Mucosa of gallbladder (tissue), 1 donor: ENCODE measurements at places on chromosomes 16 and 17. TPM values are rescaled to one million over a fixed set of nuclear protein-coding genes. Genes with fewer than 3 reads are reported as not detected.
A peak's percentile ranks its signal among the peaks of the same experiment; 100 is the strongest.

DNA sequence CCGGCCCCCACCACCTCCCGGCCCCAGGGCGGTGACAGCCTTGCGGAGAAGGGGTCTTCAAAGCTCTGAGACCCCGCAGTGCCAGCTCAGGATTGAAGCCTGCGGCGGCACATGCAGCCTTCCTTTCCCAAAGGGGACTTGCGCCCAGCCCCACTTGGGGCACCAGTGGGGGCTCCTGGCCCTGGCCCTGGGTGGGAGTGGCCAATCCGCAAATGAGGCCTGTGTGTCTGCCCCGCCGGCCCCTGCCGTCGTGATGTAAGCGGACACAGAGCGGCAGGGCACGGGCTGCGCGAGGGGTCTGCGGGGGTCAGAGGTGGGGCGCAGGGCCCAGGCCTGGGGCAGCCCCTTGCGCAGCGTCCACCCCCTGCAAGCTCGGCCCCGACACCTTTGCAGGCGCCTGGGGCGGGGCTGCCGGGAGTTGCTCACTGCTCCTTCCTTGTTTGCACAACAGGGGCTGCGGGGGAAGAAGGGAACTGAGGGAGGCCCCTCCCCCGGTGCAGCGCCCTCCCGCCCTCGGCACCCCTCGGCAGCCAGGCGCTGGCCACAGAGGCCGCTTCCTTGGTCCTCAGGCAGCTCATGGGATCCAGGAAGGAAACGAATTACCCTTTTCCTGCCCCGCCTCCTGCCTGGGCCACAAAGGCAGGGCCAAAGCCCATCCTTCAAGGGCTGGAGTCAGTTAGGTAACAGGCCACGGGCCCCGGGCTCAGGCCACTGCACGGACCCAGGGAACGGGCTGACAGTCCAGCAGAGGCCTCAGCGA, 2.9 kb downstream of the SLC16A3 start:
- peak; percentile 77 for DNase-seq

DNA sequence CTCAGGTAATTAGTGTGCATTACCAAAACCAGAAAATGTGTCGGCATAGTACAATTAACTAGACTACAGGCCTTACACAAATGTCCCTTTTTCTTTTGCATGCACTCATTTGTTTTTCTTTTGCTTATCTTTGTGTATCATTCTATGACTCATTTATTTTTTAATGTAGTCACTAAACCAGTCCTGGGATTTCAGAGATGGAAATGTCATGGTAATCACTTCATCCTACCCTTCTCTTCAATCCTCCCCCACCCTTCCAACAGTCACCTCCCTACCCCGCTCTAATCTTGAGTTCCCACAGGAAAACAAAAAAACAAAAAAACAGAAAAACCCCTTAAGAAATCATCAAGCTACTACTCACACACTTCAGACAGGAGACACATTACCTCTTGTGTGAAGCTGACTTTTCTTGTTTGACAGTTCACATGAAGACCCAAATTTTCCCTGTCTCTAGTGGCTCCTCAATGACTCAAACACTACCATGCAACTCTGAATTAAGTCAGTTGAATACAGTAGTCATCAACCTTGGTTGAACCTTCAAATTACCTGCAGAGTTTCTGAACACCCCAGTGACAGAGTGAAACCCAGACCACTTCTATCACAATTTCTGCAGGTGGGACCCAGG, 242.4 kb upstream of the SALL1 start:
- no peak for DNase-seq

CD300H gene
- not detected for total RNA-seq

- no peak for DNase-seq
Measured at GRCh38 chr17:83032781-83033180, 46.6 kb upstream of the METRNL start.

DNA sequence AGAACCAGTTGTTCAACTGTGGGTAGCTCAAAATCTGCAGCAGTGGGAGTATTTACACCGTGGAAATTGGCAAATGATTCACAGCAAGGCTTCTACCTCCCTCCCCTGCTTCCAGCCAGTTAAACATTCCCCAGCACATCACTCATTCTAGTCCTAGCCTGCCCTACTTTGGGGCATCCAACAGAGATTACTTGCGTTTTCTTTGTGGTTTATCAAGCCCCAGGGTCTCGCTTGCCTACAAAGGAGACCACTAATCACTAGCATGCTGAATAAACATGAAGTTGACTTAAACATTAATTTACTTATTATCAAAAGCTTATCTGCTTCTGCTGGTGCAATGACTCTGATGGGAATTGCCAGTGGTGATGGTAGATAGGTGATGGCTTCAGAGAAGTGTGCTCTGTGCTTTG, 94.5 kb downstream of the MARF1 start:
- no peak for DNase-seq

DNA sequence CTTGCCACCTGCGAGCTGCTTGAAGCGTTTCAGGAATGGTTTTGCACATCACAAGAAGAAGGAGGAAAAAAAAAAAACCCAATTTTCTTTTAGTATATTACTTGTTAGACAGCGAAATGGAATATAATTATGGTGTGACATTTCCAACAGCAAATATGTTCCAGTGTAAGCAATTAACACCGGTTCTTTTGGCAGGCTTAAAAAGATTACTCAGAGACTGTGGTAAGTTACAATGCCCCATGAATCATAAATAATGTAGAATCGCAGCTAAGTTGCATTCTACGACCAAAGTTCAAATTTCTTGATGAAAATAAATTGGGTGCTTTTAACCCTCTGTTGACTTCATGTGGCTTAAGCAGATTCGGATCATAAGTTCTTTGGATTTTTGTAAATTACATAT, 245.2 kb downstream of the XYLT1 start:
- no peak for DNase-seq

- DNase-seq, result no peak
Measured at GRCh38 chr16:75676909-75677308, at the start of gene CPHXL2. Gene CPHXL2 (minus strand): TSS chr16:75677009. CDS start chr16:75676999, 10 bp downstream.

- no peak for DNase-seq
Measured at GRCh38 chr16:78057803-78058564, 35.6 kb downstream of the CLEC3A start.

KRTAP9-2 gene
- total RNA-seq, result not detected

- DNase-seq, result no peak
Measured at GRCh38 chr17:55959756-55960155, 193.5 kb upstream of the ANKFN1 start.

GRCh38 chr17:73067075-73067474, 25.4 kb downstream of the SLC39A11 start:
- DNase-seq, result no peak

KRTAP4-4 gene
- total RNA-seq, result not detected

SLC47A1 gene
- 15.4 TPM for total RNA-seq

DNA sequence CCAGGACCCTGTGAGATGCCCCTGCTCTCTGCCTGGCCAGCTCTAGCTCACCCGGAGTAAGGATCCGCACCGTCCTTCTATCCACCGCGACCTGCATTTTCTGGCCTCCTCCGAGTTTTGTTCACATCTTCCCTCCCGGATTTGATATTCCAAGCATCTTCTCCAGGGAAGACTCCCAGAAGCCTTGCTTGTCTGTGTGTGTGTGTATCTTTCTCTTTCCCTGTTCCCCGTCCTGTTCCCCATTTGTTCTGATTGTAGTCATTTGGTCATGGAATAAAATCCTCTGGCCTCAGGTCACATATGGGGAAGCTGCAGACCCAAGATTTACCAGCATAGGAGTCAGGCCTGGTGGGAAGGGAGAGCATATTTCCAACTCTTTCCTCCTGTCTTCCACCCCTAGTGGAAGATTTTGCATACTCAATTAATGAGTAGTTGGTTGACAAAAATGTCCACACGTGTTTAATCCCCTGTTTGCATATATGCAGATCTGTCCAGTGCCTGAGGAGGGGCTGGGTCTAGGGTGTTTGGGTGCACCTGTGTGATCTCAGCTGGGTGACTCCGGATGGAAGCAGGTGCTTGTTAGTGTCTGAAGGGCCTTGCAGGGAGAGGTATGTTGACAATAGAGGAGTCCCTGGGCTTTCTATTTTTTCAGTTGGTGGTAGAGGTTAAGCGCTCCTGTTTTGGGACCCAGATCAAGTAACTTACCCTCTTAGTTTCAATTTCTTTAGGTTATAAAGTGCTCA, 1.9 kb downstream of the PRAC1 start:
- no peak for DNase-seq

GRCh38 chr16:57380671-57381462, 8.6 kb downstream of the CX3CL1 start:
- DNase-seq, result peak; percentile 22

- no peak for DNase-seq
Measured at GRCh38 chr17:16934133-16934795, 37.7 kb downstream of the TNFRSF13B start.

DNA sequence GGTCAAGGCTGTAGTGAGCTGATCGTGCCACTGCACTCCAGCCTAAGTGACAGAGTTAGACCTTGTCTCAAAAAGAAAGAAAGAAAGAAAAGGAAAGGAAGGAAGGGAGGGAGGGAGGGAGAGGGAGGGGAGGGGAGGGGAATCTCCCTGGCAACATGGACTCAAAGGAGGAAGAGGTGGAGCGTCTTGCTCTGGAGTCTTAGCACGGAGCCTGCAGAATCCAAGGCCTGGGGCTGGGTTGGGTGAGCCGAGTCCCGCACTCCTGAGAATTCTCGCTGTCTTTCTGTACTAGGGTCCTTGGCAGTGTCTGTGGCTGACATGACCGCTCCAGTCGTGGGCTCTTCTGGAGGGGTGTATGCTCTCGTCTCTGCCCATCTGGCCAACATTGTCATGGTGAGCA, 36.9 kb downstream of the C17orf75 start:
- DNase-seq, result no peak

SDK2 gene
- 12.9 TPM for total RNA-seq

DNA sequence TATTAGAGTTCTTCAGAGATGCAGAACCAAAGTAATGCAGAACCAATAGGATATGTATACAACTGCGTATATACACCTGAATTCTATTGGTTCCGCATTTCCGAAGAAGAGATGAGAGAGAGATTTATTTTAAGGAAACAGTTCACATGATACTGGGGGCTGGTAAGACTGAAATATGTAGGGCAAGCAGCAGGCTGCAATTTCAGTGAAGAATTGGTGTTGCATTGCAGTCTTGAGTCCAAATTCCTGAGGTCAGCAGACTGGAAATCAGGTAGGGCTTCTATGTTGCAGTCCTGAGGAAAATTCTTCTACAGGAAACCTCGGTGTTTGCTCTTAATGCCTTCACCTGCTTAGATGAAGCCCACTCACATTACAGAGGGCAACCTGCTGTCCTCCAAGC, 128.2 kb upstream of the MED13 start:
- no peak for DNase-seq

DNA sequence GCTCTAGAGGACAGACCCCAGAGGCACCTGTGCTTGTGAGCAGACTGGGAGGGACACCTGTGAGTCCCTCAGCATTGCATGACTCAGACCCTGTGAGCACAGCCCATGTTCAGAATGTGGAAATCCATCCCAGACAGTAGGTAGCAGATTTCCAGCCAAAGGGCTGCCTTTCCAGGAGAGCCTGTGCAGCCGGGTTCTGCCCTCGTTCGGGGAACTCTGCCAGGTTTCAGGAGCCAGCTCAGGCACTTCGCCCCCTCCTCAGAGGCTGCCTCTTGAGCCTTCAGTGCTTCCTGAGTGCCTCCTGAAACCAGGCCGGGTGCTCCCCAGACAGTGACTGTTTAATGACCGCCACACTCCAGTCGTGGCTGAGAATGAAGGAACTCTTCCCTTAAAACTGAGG, 23.3 kb upstream of the SDR42E2 start:
- DNase-seq, result no peak

GRCh38 chr16:54544553-54545180, 258.1 kb upstream of the IRX3 start:
- DNase-seq, result no peak

SRL gene
- total RNA-seq, result 1.4 TPM

- no peak for DNase-seq
Measured at GRCh38 chr17:37659925-37660324, 16.7 kb upstream of the DDX52 start.

GLP2R gene
- 23.5 TPM for total RNA-seq

DNA sequence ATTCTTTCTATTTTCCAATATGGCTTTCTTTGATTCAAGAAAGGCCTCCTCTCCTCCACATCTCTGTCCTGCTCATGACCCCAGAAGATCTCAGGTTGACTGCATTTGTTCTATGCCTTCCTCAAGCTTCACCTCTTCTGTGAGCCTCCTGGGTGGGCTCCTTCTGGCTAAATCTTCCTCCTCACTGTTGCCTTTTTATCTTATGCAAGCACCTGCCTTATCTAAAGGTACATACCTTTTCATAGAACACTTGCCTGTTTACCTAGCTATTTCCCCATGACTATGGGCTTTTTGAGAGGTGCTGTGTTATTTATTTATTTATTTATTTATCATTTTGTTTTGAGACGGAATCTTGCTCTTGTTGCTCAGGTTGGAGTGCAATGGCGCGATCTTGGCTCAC, 81.1 kb downstream of the UTP18 start:
- no peak for DNase-seq

DNA sequence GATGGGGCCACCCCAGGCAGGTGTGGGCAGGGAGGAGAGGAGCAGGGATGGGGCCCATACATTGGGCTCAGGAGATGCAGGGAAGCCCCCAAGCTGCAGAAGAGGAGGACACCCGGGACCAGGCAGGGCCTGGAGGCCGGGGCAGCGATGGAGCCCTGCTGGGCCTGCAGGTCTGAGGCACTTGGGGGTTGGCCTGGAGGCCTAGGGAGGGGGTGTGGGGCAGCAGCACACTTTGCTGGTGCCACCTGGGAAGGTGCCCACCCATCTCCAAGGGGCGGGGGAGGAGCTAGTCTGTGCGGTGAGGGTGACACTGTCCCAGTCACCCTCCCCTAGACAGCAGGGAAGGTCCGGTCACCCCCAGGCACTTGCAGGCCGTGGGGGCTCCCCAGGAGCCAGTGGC, 6.4 kb upstream of the CCDC57 start:
- DNase-seq, result no peak

- peak; percentile 34 for DNase-seq
Measured at GRCh38 chr17:13024526-13025257, 6.9 kb upstream of the ELAC2 start.

DNA sequence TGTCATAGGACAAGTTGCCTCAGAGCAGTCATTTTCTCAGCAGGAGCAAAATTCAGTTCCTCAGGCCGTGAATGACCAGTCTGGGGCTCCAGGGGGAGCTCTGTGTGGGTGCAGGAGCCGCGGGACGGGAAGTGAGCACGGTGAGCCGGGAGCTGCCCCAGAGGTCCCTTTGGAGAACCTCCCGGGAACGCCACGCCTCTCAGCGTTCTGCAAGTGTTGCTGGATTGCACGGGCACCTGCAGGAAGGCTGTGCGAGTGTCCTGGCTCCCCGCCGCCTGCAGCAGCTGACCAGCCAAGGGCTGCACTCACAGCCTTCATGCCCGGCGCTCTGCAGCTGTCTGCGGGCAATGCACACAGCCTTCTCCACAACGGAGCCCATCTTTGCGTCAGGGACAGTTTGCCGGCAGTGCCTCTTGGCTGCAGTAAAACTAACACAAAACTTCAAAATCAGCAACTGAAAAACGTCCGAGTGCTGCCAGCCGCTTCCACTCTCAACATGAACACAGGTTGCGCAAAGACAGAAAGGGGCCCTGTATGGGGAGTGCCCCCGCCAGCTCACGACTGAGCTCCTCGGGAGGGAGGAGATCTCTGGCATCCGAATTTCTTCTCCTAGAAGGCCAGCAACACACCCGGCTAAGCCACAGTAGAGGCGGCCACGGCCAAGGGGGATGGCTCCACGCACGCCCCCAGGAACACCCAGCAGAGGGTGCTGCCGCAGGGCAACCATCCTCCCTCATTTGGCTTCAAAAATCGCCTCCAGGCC, 16.0 kb downstream of the NDUFAF8 start:
- peak; percentile 90 for DNase-seq

SYT17 gene
- 4.0 TPM for total RNA-seq

- no peak for DNase-seq
Measured at GRCh38 chr17:82089723-82090548, 8.1 kb downstream of the FASN start.

GRCh38 chr17:36907407-36907806, 29.9 kb upstream of the LHX1 start:
- no peak for DNase-seq

KRT36 gene
- not detected for total RNA-seq
